AG20443 (cell line): ENCODE measurements at places on chromosomes 6 and 20.

- no peak for DNase-seq
Measured at GRCh38 chr20:12354725-12355124, 437.0 kb downstream of the BTBD3 start.

- no peak for DNase-seq
Measured at GRCh38 chr6:164121527-164121926, 707.0 kb downstream of the QKI start.

DNA sequence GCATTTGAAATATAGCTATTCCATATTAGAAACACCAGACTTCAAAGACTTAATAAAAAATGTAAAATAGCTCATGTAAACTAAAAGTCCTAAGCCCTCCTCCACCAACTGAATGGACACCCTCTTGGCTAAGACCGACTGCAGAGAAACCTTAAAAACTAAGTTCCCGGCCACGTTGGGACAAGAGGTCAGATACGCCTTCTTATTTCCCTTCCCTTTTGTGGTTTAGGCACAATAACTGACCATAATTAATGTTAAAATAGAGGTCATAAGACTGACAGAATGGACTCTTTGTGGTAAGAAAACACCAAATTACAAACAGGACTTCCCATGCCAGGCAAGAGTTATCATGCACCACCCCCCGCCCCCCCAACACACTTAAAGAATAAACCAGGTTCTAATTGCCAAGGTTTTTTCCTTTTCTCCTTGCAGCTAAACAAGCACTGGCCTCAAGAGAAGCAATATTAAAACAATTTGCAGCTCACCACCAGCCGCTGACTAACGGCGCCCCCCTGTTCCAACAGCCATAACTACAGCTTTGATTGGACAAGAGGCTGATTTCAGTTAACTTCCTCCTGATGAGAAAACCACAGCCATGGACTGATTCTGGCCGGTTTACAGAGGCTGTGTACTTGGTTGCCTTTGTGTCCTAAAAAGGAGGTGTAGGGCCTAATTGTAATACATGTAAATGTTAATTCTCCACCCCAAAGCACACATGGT is 10.7 kb upstream of the LAMP5 start:
- peak; percentile 37 for DNase-seq

DNA sequence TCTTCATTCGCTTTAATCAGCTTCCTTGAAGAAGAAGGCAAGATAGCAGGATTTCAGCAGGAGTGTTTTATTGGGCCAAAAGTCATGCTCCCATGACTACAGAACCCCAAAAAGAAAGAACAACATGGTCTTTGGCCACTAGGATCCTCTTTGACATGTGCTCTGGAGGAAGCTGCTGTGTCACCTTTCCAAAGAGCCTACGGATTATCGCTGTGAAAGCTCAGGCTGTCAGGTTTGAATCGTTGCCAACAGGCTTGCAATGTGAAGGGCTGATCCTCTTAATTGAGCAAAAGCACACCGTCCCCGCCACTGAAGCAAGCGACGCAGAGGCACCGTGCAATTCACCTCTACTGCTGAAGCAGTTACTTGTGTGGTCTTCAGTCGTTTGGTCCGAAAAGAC is 29.0 kb downstream of the MYLIP start:
- DNase-seq: no peak

- DNase-seq: no peak
Measured at GRCh38 chr20:51507216-51508036, 35.1 kb downstream of the NFATC2 start.

DNA sequence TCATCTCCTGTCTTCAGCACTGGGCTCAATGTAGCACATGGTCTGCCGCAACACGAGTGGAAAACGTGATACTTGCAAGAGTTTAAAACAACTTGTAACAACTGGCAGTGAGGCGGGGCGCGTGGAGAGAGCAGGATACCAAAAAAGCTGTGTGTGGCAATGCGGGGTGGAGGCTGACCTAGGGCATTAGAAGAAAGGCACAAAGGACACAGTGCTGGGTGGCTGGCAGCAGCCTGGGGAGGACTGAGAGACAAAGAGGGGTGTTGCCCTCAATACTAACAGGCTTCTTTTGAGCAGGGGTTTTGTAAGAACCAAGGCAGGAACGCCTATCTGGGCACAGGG is 1.5 kb upstream of the GFOD1 start:
- no peak for DNase-seq

DNA sequence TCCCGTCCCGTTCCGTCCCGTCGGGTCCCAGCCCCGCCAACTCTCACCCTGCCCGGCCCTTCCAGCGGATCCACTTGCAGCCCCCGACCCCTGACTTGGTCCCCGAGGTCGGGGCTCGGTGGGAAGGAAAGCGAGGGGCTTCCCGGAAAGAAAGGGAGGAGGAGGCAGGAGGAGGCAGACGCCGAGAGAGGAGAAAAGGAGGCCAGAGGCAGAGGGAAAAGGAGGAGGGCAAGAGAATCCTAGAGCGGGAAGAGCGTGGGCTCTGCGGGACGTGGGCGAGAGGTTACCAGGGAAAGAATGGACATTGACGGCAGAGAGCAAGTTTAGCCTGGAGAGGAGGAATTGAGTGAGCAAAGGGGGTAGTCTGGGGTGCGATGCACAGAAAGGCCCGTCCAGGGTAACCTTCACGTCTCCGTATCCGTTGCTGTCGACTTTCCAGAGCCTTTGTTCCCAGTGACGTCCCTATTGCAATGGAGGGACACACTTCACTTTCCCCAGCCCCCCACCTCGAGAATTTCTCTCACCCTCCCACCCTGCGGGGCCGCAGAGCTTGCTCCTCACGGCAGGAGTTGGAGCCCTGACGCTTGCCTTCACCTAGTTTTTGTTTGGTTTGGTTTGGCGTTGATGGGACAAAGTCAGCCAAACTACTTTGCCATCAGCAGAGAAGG is 477 bp upstream of the MOXD1 start:
- DNase-seq: peak; percentile 24

DNA sequence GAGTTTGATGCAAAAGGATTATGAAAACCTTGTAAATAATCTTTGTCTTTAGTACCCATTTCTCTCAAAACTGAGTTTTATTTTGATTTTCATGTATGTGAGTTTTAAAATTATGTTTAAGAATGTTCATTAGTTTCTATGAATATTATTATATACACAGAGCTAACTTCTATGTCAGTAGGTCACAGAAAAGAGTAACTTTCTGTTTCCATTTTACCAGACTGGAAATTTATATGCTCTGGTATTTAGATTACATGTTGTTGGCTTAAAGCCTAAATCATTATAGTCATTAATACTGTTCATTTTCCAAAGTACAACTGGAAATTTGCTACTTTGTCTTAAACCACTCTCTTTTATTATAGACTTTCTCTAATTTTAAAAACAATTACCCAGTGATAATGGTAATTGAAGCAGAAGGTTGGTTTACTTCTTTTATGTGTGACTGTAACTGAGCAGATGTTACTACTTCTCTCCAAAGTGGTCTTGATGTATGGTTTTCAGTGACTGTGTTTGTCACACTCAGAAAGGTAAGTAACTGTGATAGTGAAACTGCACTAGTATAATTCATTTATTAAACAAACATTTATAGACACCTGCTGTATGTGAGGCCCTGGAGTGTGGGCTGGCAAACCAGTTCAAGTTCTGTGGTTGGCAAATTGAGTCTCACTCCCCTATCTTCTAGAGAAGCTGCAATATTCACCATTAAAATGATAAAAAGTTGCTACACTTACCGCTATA is 13.2 kb downstream of the CRYBG1 start:
- no peak for DNase-seq

GRCh38 chr20:47781632-47782031 is 3.6 kb downstream of the SULF2 start:
- DNase-seq: no peak
